ENCODE measurements at places on chromosomes 5 and 9.
A peak's percentile ranks its signal among the peaks of the same experiment; 100 is the strongest.

DNA sequence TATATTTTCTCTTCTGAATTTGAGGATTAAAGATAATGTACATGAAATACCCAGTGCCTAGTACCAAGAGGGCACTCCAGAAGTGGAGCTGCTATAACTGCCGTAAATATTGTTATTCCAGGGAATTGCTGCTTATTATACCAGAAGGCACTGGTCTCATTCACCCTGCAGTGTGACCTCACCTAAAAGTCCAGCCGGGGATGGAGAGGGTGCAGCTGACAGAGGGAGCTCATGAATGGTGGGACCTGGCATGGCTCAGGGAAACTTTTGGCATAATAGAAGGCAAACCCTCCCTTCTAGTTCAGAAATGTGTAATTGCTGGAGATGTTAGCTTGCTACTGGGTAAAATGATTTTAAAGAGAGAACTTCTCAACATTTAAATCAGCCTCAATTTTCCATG lies 108.5 kb downstream of the MVB12B start:
- DNase-seq: no peak

DNA sequence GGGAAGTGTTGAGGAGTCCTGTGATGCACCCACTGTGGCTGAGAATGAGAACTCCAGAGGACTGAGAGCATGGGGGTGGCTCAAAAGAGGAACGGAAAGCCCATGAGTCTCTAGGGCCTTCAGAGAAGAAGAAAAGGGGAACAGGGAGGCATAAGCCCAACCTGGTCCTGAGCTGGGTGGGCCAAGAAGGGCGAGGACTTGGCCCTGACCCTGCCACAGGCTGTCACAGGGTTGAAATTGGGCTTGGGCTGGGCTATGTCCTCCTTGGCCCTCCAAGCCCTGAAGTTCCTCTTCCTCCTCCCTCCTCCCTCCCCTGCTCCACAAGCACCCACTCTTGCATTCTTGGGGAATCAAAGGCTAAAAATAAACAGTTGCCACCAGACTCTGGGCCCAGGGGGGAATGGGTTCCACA lies 49.3 kb upstream of the PPARGC1B start:
- DNase-seq: peak; percentile 58

DNA sequence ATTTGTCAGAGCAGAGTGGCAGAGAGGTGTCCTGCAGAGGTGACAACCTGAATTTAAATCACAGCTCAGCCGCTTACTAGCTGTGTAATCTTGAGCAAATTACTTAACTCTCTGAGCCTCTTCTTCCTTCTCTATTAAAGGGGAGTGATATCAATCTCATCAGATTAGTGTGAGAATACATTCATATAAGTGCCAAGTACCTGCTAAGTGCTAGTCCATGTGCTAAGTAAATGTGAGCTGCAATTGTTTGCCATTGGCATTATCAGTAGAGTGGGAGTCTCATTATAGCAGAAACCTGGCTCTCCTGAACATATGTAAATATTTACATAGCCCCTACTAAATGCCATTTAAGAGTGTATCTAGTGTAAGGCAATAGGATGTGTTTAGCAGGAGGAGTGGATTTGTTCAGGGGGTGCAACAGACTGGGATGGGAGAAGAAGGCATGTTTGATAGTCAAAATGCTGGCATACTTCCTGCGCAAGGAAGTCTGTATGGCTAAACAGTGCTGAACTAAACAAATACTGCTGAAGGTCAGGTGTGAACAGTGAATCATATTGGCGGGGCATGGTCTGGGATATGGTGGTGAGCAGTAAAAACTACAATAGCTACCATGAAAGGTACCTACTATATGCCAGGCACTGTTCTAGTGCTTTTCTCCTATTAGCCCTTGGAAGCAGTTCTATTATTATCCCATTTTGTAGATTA lies 74.5 kb downstream of the F2RL2 start:
- DNase-seq: no peak

GRCh38 chr5:68252673-68253623 lies 37.4 kb downstream of the PIK3R1 start:
- DNase-seq: peak; percentile 81

- no peak for DNase-seq
Observed at GRCh38 chr9:78234810-78235209, 1.1 kb upstream of the CEP78 start.

DNA sequence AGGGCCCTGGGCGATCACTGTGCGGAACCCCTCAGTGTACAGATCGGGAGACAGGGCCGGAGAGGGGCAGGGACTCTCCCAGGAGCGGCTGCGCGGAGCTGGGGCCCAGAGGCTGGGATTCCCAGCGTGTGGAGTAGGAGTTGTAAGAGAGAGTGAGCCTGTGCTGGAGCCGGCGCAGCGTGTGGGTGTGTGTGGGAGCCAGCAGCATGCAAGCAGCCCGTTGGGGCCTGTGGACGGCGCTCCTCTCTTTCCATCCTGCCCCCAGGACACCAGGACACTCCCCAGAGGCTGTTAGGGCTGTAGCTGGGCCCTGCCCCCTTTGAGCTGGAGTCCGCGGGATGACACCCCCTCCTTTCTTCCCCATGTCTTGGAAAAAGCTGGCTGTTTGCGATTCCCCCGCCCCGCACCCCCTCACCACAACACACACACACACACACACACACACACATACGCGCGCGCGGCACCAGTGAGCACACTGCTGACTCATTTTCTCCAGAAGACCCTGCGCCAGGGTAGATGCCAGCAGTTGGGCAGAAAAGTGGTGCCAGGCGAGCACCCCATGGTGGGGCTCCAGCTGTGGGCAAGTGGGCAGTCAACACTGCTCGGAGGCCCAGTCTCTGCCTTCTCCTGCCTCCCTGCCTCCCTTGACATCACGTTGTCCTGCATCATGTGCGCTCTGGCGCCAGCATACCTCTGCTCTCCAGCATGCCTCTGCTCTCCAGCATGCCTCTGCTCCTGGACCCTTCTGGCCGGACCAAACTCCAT lies 1.5 kb downstream of the COL27A1 start:
- no peak for DNase-seq

- DNase-seq: no peak
Observed at GRCh38 chr5:119750887-119751733, 121.8 kb downstream of the FAM170A start.

GRCh38 chr5:35430381-35431162 lies 187.1 kb upstream of the SPEF2 start:
- DNase-seq: no peak

DNA sequence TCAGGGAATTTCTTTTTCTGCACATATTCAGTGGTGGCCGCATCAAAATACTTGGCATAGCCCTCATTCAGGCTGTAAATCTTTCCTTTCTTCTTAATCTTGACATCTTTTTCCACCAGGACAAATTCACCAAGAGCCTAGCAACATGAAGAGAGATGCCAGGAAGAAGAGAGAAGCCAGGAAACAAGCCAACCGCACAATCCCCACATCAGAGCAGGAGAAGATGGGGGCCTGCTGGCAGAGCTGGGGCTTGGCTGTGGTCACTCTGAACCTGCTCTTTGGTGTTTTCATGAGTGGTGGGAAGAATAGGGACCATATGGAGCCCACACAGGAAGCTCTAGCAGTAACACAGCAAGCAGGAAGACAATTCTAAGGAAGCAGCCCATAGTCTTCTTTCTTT lies 12.4 kb downstream of the PCAT7 start:
- no peak for DNase-seq

DNA sequence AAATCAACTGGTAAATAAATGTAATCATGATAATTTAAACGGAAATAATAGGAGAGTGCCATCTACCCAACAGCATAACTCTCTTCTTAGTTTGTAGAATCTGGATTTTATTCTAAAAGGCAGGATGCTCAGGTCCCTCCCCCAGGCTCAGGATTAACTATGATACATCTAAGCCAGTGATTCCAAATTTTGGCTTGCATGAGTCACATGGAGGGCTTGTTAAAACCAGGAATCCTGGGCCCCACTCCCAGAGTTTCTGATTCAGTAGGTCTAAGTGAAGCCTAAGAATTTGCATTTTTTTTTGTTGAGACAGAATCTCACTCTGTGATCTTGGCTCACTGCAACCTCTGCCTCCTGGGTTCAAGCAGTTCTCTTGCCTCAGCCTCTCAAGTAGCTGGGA lies 62.3 kb upstream of the ZFR start:
- no peak for DNase-seq

- no peak for DNase-seq
Observed at GRCh38 chr5:92372766-92373165, 989.6 kb upstream of the ARRDC3 start.

GRCh38 chr9:25003686-25004085 lies 458.0 kb upstream of the IZUMO3 start:
- no peak for DNase-seq

GRCh38 chr9:72943844-72944462 lies 8.9 kb downstream of the ALDH1A1 start:
- no peak for DNase-seq

- no peak for DNase-seq
Observed at GRCh38 chr9:136230365-136230764, 15.2 kb downstream of the QSOX2 start.

DNA sequence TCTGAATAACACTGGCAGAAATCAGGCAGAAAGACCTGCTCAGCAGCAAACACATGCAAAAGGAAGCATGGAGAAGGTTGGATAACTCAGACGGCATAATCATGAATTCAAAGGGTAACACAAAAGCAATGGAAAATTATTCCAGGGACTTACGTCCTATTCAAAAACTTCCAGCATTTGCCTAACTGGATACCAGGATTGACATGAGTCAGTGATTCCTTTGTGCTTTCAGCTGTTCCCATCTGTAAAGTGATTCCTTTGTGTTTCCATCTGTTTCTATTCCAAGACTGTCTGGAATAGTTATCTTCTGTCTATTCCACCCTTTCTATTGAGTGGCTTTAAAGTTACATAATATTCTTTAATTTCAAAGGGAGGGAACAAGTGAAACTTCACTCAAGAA lies 1361.7 kb upstream of the CDH9 start:
- DNase-seq: no peak

- no peak for DNase-seq
Observed at GRCh38 chr9:128065907-128066712, 1.0 kb downstream of the NAIF1 start.

DNA sequence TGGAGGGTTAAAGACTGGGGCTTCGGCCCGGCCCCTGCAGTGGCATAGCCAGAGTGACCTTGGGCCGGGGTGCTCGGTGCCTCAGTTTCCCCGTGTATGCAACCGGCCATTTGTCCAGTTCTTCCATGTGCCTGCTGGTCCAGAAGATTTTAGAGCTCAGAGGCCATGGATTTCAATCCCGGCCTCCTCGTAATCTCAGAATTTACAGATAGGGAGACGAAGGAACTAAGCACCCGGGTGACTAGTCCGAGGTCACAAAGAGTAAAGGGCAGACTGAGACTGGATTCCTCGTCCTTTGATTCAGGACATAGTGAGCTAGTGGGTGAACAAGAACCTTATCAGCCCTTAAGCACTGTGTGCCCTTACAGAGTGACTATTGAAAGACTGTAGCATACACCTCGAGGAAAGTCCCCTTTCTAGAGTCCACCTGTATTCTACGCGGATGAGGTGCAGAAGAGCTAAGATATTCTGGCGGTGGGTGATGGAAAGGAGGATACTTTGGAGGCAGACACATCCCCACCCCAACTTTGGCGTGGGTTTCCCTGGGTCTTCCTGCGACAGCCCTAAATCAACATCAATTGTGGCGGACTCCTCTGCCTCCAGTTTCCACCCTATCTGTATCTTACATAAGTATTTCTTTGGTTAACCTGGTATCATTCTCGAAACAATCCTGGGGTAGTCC lies 597 bp downstream of the SLC31A1 start:
- peak; percentile 70 for DNase-seq

- DNase-seq: peak; percentile 48
Observed at GRCh38 chr5:150142959-150143349, 12.7 kb downstream of the PDGFRB start.

All from OCI-M1 (cell line).